ENCODE measurements at places on chromosomes 4 and X. TPM values are rescaled to one million over a fixed set of nuclear protein-coding genes. Genes with fewer than 3 reads are reported as not detected.

CXCL11 gene
- total RNA-seq = not detected

LRCH2 gene
- total RNA-seq = 23.3 TPM

CFP gene
- total RNA-seq = 5.2 TPM

F9 gene
- not detected for total RNA-seq

SLC2A9 gene
- total RNA-seq = 6.4 TPM

WDR1 gene
- total RNA-seq = 130 TPM

MTNR1A gene
- total RNA-seq = 1.6 TPM

IL21 gene
- total RNA-seq = not detected

SYNPO2 gene
- total RNA-seq = 66.4 TPM

OTC gene
- not detected for total RNA-seq

HSD17B10 gene
- 40.7 TPM for total RNA-seq

NSDHL gene
- 8.4 TPM for total RNA-seq

MBNL3 gene
- total RNA-seq = 14.3 TPM

PDCL2 gene
- not detected for total RNA-seq

POU3F4 gene
- total RNA-seq = not detected

SETD7 gene
- 63.8 TPM for total RNA-seq

BEX5 gene
- 7.7 TPM for total RNA-seq

SPANXA1 gene
- total RNA-seq = not detected

DGAT2L6 gene
- total RNA-seq = not detected

PABPC5 gene
- 8.4 TPM for total RNA-seq

MAGEB16 gene
- total RNA-seq = not detected

SLC10A4 gene
- total RNA-seq = 3.1 TPM

AWAT2 gene
- not detected for total RNA-seq

MUC7 gene
- total RNA-seq = 0.44 TPM

TMSB15B gene
- total RNA-seq = 12.9 TPM

PITX2 gene
- total RNA-seq = 63.2 TPM

CORIN gene
- total RNA-seq = 1.7 TPM

NDP gene
- total RNA-seq = 13.5 TPM

PIR gene
- total RNA-seq = 4.3 TPM

CENPVL2 gene
- 0.71 TPM for total RNA-seq

GAGE12F gene
- not detected for total RNA-seq

SPP1 gene
- 189 TPM for total RNA-seq

PRRG1 gene
- 17.5 TPM for total RNA-seq

LONRF3 gene
- total RNA-seq = 5.0 TPM

TBX22 gene
- 1.3 TPM for total RNA-seq

CENPVL1 gene
- total RNA-seq = 0.71 TPM

TCEANC gene
- total RNA-seq = 10.4 TPM

OPHN1 gene
- total RNA-seq = 19.1 TPM

CLCN5 gene
- 20.7 TPM for total RNA-seq

LRAT gene
- 7.0 TPM for total RNA-seq

CD38 gene
- total RNA-seq = 2.5 TPM

CTAG1B gene
- total RNA-seq = not detected

SLC25A53 gene
- 35.8 TPM for total RNA-seq

GRPR gene
- total RNA-seq = 1.8 TPM

IBSP gene
- total RNA-seq = not detected

MAGEB6 gene
- not detected for total RNA-seq

IL13RA2 gene
- total RNA-seq = 1.6 TPM

EIF2S3 gene
- 150 TPM for total RNA-seq
